Cortex of kidney (tissue), 1 donor: ENCODE measurements at places on chromosomes 13 and 19.

GRCh38 chr13:30666113-30666512 is 48.4 kb downstream of the USPL1 start:
- no peak for DNase-seq

GRCh38 chr13:76854894-76855293 is 31.3 kb downstream of the KCTD12 start:
- no peak for DNase-seq

DNA sequence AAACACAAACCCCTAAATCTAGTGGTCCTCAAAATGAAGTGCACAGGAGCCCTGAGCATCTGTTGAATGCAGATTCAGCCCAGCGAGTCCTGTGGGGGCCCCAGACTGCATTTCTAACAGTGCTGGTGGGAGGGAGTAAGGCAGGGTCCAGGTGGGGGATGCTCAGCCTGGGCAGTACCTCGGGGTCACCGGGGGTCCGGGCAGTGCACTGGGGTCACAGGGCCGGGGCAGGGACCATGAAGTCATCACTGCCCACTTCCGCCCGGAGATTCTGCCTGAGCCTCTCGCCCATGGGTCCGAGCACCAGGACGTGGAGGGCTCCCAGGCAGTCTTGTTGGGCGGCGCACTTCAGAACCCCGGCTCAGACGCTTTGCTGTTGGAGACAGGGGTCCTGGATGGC is 838 bp upstream of the ATP4B start:
- DNase-seq: no peak

DNA sequence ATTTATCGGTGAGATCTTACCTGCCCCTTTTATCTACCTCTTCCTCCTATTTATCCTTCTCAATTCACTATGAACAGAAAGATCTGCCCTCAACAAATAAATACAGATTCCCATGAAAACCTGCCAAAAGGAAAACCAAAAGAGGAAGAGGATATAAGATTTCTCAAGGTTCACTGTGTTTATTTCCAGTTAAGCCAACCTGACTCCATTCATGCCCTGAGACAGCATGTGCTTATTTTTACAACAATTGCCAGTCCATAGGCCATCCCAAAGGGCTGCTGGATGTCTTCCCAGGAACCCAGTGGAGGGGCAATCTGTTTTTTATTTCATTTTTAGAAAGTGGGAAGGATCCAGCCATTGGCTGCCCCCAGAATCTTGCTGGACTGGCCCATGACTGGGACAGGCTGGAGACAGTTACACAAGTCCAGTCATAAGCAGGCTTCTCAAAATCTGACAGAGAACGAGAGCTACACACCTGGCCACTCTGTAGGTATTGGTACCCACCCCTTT is 209.1 kb downstream of the IRS2 start:
- no peak for DNase-seq

GRCh38 chr13:48739386-48739964 is 85.7 kb downstream of the CYSLTR2 start:
- no peak for DNase-seq

GRCh38 chr13:113936166-113936965 is 37.5 kb downstream of the C13orf46 start:
- DNase-seq: no peak

- no peak for DNase-seq
Measured at GRCh38 chr13:36518707-36519106, 86.4 kb downstream of the CCNA1 start.

- DNase-seq: no peak
Measured at GRCh38 chr19:6501740-6502648, at the start of gene TUBB4A. Gene TUBB4A (minus strand): TSS chr19:6502309. CDS start chr19:6502212, 97 bp downstream.

DNA sequence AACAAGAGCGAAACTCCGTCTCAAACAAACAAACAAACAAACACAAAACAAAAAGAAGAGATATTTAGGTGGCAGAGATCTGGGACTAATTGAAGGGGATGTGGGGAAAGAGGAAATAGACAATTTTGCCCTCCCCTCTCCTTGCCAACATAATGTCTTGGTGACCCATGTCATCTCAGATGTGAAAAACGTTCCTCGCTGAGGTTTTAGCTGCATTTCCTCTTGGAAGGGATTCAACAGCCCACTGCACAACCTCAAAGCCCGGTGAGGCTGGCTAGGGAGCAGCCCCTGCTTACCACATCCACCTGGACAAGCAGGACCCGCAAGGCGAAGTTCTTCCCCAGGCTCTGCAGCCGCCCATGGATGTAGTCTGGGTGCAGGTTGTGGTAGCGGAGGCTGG is 4.9 kb downstream of the ERCC1 start:
- DNase-seq: no peak

DNA sequence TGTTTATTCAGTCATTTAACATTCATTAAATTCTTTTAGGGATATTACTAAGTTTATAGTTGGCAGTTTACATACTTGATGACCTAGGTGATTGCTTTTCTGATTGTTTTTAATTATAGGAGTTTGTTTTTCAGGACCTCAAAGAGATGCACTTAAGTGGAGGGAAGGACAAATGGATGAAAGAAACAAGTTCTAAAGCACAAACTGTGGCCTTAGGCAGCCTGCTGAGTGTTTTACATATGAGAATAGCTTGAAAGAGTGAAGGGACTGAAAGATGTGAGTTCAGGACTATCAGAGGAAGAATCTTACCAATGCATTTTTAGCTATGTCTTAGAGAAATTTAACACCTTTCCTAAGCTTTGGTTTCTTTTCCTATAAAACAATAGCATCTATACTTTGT is 402.6 kb downstream of the KLF12 start:
- DNase-seq: no peak

DNA sequence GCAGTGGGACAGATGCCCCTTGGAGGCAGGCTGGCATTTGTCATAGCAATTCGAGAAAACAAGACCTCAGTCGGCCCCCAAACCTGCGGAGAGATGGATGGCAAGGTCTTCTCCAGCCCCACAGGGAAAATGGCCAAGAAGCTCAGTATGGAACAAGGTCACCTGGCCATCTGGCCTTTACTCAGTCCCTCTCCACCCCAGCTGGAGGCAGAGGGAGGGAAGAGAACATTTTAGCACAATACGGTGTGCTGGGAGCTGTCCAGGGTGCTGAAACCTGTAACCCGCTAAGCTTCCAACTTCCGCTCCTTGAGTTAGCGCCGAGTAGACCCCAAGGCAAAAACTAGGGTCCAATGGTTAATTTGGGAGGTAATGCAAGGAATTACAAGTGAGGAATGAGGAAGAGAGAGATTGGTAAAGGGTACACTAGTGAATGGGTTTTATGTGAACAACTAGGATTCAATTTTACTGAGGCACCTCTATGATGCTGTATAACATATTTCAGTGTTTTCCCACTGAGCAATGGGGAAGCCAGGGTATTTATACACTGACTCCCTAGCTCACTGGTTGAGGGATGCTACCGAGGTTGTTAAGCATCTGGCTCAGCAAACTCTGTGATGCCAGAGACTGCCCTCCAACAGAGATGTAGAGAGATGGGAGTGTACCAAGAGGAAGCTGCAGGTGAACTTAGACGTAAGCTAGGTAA is 64.3 kb downstream of the CACNA1A start:
- no peak for DNase-seq

DNA sequence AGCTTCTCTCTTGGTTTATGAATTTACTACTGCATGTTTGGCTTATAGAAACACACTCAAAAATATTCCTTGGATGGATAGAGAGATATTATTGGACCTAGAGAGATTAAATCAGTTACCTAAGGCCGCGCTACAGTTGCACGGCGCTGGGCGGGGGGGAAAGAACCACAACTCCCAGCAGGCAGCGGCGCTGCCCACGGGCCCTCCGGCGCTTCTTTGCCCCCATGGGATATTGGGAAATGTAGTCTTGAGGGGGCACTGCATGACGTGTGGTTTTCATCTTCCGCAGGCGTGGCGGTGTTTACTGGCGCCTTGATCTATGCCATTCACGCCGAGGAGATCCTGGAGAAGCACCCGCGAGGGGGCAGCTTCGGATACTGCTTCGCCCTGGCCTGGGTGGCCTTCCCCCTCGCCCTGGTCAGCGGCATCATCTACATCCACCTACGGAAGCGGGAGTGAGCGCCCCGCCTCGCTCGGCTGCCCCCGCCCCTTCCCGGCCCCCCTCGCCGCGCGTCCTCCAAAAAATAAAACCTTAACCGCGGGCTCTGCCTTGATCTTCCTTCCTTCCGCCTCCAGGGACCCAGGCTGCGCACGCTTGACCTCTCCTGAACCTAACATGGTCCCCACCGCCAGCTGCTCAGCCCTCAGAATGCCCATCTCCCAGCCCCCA is 4.8 kb downstream of the EMP3 start:
- no peak for DNase-seq

- DNase-seq: no peak
Measured at GRCh38 chr19:36423925-36424324, 5.5 kb upstream of the ZFP82 start.

DNA sequence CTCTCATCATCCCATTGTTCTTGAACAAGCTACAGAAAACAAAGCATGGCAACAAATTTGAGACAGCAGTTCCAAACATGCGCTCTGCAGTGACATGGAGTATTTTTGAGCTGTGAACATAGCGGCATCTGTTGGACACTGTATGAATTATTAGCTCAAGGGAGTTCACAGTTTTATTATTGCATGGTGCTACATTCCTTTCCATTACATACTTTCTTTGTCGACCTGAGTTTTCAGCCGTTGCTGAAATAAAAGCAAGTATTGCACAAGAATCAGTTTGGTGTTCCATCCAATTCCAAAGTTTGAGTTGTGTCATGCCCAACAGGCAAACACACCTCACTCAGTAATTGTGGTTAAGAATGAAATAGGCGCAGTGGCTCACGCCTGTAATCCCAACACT is 30.1 kb upstream of the METTL21C start:
- DNase-seq: no peak

DNA sequence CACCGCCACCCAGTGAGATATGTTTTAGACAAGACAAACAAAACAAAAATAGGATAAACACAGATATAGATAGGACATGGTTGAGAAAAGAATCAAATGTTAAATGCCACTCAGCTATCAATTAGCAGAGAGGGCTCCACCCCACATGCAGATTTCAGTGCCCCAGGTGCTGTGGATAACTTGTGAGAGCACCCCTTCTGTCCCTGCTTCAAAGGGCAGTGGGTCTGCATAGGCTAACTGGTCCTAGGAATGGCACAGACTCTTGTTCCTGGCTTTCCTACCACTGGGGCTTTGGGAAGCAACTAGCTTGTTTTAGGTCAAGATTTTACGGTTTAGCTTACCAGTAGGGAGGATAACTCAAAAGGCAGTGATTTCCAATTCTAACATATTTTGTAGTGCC is 460.3 kb downstream of the TSHZ3 start:
- no peak for DNase-seq

GRCh38 chr13:83168590-83168989 is 713.7 kb downstream of the SLITRK1 start:
- DNase-seq: no peak

GRCh38 chr13:102968572-102969228 is 97.5 kb downstream of the SLC10A2 start:
- DNase-seq: no peak

- no peak for DNase-seq
Measured at GRCh38 chr19:3708207-3708931, at the start of gene TJP3. Gene TJP3 (plus strand): TSS chr19:3708384. CDS start chr19:3728433, 20,049 bp downstream.

GRCh38 chr19:47247308-47247990 is 8.9 kb upstream of the CCDC9 start:
- no peak for DNase-seq

GRCh38 chr13:29254626-29255370 is 340.7 kb downstream of the SLC7A1 start:
- no peak for DNase-seq

DNA sequence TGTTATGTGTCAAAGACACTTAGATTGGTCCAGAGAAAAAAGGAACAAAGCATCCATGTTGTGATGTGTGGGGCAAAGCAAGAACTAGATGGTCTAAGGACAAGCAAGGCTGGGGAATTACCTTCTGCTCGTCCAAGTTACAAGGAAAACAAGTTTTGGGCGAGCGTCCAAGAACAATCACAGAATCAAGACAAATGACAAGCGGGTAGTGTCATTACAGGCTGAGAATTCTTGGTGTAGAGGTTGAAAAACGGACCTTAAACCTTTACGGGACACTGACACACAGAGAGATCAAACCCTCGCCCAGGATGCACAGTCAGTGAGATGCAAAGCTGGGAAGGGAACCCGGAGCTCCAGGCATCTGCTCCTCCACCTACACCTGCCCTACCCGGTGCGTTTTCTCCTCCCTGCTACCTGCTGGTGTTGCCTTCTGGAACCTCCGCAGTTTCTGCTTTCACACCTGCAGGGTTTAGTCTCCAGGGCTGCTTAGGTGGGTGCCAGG is 515 bp upstream of the ZNF324B start:
- no peak for DNase-seq

- no peak for DNase-seq
Measured at GRCh38 chr13:36344886-36345437, 1.2 kb downstream of the SPART start.

DNA sequence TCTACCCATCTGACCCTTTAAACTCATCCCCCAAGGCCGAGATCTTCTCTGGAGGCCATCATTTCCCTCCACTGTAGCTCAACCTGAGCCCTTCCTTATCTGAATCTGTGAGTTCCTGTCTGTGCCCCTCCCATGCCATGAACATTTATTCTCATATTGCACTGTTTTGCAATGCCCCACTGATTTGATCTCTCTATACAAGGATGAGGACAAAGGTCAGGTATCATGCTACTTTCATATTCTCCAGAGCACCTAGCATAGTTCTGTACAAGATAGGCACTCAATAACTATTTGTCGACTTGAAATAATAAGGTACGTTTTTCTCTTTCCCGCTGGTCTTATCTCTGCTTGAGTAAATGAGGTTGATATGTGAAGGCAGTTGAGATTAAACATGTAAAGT is 135.5 kb downstream of the KLF5 start:
- DNase-seq: no peak

DNA sequence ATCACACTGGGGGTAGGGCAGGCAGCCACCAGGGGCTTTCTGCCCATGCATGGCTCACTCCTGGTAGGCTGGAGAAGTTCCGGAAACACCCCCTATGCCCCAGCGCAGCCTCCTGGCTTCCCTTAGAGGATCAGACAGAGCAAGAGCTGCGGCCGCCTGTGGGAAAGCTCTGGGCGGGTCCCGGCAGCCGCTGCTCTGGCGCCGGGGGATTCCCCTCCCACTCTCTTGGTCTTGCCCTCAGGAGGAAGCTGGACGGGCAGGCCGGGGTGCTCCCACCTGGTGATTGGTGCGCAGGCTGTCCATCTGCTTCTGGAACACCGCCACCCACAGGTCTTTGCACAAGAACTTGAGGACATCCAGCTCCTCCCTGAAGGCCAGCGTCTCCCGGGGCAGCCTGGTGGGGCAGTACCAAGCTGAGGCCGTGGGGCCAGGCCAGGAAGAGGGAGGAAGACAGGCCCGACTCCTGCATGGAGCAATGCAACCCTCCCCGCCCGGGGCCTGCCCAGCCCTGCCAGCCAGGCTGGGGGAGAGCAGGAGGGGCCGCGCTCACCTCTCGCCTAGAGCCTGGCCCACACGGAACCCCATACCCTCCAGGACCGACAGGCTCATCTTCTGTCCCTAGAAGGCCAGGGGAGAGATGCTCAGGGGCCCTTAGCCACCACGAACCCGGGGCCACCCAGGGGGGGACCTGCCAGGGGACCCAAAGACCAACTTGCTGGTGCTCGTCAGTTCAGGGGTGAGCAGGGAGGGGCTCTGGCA is 4.0 kb upstream of the NKPD1 start:
- DNase-seq: no peak
